ENCODE measurements at places on chromosomes 1 and 21. TPM values are rescaled to one million over a fixed set of nuclear protein-coding genes. Genes with fewer than 3 reads are reported as not detected.
A peak's percentile ranks its signal among the peaks of the same experiment; 100 is the strongest.

DNA sequence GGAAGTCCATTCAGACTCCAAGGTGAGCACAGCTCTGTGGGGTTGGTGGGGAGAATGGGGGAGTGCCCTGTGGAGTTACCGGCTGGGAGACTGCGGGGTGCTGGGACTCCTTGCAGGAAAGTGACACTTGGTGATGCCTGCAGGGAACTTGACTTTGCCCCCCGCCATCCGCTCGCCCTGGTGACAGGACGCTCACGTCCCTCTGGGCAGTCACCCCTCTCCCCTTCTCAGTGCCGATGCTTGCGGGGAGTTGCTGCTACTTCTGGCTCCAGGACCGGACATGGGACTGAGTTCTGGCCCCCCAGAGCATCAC lies 209.5 kb upstream of the C1orf174 start:
- no peak for DNase-seq
- H3K27ac ChIP-seq: no peak overlapping the region
- H3K27me3 ChIP-seq: peaks cover 4% of the 10 kb centered on the region
- peaks cover 3% of the 10 kb centered on the region for H3K4me1 ChIP-seq
- no peak overlapping the region for H3K4me3 ChIP-seq

- DNase-seq: peak; percentile 11
- H3K27me3 ChIP-seq: no peaks in the 10 kb centered on the region
- H3K27ac ChIP-seq: peak overlapping the region; percentile 44
- H3K36me3 ChIP-seq: no peaks in the 10 kb centered on the region
- peak overlapping the region; percentile 85 for H3K4me3 ChIP-seq
These were observed 13.7 kb downstream of the MEGF6 start for GRCh38 chr1:3597599-3597964.

Gene ALDH9A1
- polyA plus RNA-seq: 92.6 TPM

DNA sequence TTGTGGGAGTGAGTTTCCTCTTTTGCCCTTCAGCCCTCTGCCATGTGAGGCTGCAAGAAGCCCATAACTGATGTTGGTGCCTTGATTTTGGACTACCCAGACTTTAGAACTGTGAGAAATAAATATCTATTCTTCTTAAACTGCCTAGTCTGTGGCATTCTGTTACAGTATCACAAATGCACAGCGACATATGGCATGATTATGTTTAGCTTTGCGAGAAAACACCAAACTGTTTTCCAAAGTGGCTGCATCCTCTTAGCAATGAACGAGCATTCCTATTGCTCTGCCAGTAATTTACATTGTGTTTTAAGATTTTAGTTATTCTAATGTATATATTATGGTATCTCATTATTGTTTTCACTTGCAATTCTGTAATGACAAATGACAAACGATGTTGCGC lies 246.7 kb downstream of the HLX start:
- no peaks in the 10 kb centered on the region for H3K27me3 ChIP-seq
- no peak for DNase-seq
- no peaks in the 10 kb centered on the region for H3K4me1 ChIP-seq
- H3K36me3 ChIP-seq: peaks cover 20% of the 10 kb centered on the region

Gene GUCA2B
- polyA plus RNA-seq: not detected
